Amniotic stem cell (primary cell): ENCODE measurements at places on chromosomes 2 and 18.

GRCh38 chr2:132953771-132954170 is 283.8 kb upstream of the LYPD1 start:
- no peak for DNase-seq

GRCh38 chr2:200220251-200220650 is 86.2 kb upstream of the SPATS2L start:
- no peak for DNase-seq

DNA sequence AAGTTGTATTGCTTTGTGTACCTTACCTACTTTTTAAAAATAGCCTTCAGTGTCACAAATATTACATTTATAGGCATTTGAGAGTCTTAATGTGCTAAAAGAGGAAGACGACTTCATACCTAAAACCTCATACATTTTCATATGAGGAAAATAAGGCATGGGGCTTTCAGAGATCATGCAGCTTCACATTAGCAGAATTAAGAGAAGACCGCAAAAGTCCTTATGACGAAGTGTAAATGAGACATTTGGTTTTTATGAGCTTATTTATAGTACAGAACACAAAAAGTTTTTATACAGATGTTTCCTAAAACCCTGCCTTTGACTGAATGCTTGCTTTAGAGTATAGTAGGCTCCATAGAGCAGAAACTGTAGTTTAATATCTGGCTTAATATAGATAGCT is 10.1 kb upstream of the CCDC138 start:
- DNase-seq, result no peak

DNA sequence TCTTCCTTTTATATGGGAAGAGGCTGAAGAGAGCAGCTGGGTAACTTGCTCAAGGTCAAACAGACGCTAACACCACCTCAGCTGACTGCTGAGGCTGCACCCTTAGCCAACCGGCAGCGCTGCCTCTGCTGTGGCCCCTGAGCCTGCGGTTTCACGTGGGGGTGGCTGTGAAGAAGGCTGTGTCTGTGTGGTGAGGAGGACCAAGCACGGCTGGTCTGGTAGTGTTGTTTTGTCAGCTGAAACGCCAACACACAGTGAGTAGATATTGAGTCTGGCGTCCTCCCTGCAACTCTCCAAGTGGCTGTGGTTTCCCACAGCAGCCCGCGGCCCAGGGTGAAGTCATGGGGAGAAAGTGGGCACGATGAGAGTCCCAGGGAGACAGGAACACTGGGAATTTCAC is 69.6 kb downstream of the THNSL2 start:
- no peak for DNase-seq

- no peak for DNase-seq
Measured at GRCh38 chr18:74928194-74928968, 280.6 kb downstream of the PTGR3 start.

- no peak for DNase-seq
Measured at GRCh38 chr2:207747653-207748560, 21.8 kb downstream of the FZD5 start.

GRCh38 chr2:91839904-91840868 is 3031.0 kb upstream of the TEKT4 start:
- no peak for DNase-seq

DNA sequence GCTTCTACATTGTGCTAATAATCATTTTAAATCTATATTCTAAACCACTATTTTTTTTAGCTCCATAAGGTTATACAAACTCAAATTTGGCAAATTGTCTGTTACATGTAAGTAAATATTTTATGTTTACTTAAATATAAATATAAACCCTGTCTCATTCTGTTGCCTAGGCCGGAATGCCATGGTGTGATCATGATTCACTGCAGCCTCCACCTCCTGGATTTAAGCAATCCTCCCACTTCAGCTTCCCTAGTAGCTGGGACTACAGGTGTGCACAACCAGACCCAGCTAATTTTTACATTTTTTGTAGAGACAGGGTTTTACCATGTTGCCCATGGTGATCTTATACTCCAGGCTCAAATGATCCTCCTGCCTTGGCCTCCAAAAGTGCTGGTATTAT is 124.7 kb downstream of the MEIS1 start:
- no peak for DNase-seq

- no peak for DNase-seq
Measured at GRCh38 chr2:112807233-112807807, 23.0 kb upstream of the IL1A start.

GRCh38 chr2:213157242-213157641 is 5.8 kb upstream of the IKZF2 start:
- no peak for DNase-seq

DNA sequence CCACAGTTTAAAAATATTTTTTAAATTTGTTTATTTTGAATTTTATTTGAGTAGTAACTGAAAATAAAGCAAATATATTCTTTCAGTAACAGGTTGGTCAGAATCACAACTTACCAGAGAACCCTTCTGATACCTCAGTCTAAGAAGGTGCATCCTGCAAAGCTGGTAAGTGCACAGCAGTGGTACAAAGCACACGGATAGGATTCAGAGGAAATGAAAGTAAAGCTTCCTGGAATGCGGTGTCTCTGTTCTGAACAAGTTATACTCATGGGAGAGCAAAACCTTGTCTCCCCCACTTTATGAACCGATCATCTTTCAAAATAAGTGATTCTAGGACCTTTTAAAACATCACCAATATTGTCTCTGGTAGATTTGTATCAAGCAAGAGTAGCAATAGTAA is 398.3 kb downstream of the TMX3 start:
- DNase-seq, result no peak

GRCh38 chr18:68991286-68991685 is 193.4 kb downstream of the CCDC102B start:
- no peak for DNase-seq

DNA sequence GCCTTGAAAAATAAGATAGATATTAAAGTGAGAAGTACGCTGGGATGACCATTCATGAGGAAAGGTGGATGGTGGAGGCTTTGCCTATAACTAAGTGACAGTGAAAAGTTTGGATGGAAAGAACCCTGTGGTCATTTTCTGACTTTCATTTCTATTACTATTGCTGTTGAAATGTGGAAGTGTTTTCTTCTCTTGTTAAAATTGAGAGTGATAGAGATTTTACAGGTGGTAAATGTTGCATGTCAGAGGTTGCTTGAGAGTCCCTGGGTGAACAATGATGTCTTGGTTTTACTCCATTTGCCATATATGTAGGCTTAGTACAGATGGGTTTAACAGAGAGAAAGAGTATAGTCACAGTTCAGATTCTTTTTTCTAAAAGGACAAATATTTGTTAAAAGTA is 18.4 kb downstream of the NCOA1 start:
- no peak for DNase-seq

- no peak for DNase-seq
Measured at GRCh38 chr2:54656863-54657262, 66.6 kb upstream of the EML6 start.

DNA sequence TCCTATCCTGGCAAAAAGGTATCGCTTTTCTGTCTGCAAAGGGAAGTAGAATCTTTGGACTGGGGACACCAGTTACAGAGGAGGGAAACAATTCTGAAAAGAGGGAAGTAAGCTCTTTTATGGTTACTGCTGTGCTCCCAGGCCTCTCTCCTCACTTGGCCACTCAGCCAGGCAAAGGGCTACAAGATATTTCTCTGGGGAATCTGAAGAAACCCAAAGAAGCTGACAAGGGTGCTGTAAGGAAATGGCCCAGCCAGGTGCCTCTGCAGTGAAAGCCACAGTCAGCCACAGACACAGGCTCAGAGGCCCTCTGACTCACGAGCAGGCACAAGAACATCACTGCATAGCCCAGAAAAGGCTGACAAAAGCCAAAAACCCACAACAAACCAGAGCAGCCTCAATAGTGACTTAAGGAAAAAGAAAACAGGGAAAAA is 5.8 kb downstream of the HDLBP start:
- DNase-seq, result no peak

GRCh38 chr2:242020196-242021004 is 150.9 kb downstream of the RTP5 start:
- DNase-seq, result no peak

DNA sequence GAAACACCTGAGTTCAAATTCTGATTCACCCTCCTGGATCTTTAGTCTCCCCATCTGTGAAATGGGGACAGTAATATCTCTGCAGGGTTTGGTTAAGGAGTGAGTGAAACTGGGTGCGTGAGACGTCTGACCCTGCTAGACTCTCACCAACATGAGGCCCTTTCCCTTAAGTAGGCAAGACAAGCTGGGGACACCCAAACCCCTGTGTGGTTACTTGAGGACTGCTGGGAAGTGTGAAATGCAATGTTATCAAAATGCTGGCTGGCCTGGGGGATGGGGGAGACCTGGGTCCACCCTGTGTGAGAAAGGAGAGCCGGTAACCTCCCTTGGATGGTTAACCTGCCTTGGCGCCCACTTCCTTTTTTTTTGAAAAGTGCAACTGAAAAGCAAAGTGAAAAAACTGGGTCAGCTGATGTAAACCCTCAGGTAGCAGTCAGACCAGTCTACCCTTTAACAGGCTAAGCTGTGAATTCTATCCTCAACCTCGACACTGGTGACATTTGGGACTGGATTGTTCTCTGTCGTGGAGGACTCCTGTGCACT is 82.3 kb downstream of the INPP5D start:
- no peak for DNase-seq

GRCh38 chr2:168814046-168814445 is 11.6 kb downstream of the NOSTRIN start:
- DNase-seq, result no peak

DNA sequence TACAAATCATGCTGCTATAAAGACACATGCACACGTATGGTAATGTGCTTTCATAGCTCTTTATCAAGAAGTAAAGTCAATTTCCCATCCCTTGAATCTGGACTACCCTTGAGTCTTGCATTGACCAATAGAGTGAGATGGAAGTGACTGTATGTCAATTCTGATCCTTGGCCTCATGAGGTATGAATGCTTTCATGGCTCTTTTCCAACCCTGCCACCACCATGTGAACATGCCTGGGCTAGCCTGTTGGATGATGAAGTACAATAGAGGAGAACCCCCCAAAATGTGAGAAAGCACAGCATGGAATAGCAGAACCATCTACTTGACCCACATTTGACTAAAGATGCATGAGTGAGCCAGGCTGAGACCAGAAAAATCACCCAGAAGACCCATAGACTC is 237.0 kb downstream of the NYAP2 start:
- no peak for DNase-seq

DNA sequence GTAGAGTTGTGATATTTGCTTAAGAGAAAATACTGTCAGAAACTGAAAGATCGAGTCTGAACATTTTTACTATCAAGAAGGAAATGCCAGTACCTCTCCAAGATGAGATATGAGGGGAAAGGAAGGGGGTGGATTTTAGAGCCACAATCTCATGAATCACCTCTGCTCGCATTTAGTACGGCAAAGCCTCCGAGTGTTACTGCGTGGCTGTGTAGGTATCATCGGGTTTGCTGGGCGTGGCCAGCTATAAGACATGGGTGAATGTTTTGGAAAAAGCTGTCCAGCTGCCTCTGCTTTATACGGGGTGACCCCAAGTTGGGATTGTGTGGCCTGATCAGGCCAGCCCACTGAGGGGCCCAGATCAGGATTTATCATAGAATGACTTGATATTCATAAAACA is 826.4 kb downstream of the SOCS6 start:
- DNase-seq, result no peak

DNA sequence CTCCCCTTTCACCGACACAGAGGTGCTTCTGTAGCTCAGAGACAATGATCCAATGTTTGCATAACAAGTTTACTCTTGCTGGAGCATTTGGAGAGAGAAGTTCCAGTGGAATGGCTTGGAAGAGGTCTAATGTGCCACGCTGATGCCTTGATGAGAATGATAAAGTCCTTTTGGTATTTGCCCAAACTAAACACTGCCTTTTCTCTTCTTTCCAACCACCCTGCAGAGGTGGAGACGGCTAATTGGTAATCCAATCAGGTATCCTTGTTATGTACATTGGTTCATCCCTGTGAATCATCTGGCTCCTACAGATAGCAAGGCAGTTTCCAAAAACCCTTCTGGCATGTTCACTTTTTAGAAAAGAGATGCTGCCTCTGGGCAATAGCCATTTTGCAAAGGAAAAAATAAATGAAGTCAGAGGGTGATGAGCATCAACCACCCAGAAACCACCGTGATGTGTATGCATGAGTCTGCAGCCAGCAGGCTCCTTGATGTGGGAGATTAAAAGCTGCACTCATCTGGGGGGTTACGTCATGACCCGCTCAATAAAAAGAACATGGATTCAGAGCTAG is 40.6 kb downstream of the KIAA2012 start:
- DNase-seq, result peak; percentile 55

DNA sequence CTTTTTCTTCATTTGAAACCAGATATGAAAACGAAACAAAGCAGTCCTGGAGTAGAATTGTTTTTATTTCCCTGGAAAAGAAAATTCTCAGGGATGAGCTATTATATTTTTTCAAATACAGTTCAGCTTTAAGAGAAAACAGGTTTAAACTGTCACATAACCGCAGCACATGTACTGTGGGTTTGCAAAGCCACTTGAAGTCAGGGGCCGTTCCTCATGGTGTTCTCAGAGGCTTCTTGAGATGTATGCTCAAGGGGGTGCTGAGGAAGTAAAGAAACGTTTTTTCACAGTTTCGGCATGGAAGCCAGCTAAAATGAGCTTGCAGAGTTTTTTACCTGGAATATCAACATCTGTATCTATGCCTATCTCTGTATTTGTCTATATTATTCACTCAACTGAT is 225.3 kb downstream of the MC4R start:
- no peak for DNase-seq

GRCh38 chr2:150167711-150168110 is 319.8 kb downstream of the RND3 start:
- DNase-seq, result peak; percentile 32

DNA sequence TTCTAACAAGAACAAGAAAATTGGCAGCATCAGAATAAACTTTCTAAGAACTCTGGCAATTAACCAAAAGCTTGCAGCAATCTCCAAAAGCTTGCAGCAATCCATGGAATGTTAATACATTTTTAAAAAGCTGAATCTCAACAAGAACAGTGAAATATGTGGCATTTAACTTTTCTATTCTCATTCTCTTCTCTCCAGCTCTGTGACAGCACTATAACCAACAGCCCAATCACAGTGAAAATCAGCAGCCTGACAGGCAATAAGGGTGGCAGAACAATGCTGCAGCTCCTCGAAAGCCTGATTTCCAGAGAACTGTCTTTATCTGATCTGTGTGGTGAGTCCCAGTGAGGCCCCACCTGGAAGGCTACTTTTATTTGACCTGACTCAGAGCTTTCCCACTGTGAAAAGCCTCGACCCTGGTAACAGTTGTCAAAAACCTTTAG is 60.0 kb downstream of the TMEM131 start:
- DNase-seq, result peak; percentile 6

GRCh38 chr18:64712035-64712434 is 563.1 kb upstream of the LINC00305 start:
- no peak for DNase-seq

DNA sequence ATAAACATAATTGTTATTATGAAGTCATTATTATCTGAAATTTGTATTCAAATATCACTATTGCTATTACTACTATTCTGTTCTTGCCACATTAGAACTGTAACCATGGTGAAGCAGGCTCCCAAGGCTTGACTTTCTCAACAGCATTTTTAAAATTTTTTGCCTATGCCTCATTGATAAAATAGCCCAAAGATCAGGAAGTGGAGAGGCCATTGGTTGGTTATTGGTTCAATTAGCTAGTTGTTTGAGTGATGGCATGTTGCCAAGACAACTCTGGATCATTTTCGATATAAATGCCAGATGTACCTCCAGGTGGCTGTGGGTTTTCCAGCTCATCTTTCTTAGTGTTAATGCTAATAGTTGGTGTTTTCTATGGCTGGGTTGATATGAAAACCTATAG is 513.5 kb downstream of the TRIB2 start:
- DNase-seq, result no peak
